ENCODE measurements at places on chromosomes 16 and 17. TPM values are rescaled to one million over a fixed set of nuclear protein-coding genes. Genes with fewer than 3 reads are reported as not detected.

GRCh38 chr17:51351890-51352289 is 91.5 kb downstream of the UTP18 start:
- no peak for DNase-seq

GRCh38 chr17:65785109-65785508 is 223.7 kb upstream of the AXIN2 start:
- DNase-seq: no peak

- DNase-seq: no peak
Measured at GRCh38 chr16:69381231-69381630, 4.6 kb downstream of the TERF2 start.

- DNase-seq: peak; percentile 66
Measured at GRCh38 chr17:75131278-75132017, at the start of gene NT5C. NT5C (minus strand) TSS chr17:75131742; CDS start chr17:75131707, 35 bp downstream.

DNA sequence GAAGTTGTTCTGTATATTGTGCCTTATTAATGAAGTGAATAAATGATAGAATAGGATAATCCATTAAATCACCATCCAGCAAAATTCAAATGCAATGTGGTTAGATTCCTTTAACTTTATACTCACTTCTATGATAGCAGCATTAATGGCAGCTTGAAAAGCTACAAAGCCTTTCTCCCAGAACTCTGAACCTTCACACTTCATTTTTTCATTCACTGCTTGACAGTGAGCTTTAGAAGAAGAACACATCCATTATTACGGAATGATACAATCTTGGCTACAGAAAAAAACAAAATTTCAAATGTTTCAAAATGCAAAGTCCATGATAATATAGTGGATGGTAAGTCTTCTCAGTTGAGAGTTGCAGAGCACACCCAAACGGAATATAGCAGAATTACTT is 16.4 kb downstream of the ABCA9 start:
- no peak for DNase-seq

Gene CCL3
- 1.6 TPM for total RNA-seq

Gene FAAP100
- total RNA-seq: 55.9 TPM

Gene MLYCD
- 9.5 TPM for total RNA-seq

Data from naive thymus-derived CD8-positive, alpha-beta T cell (primary cell).